ENCODE measurements at places on chromosomes 7 and 10.

GRCh38 chr7:44914992-44915607 is 29.8 kb upstream of the PURB start:
- DNase-seq, result no peak

DNA sequence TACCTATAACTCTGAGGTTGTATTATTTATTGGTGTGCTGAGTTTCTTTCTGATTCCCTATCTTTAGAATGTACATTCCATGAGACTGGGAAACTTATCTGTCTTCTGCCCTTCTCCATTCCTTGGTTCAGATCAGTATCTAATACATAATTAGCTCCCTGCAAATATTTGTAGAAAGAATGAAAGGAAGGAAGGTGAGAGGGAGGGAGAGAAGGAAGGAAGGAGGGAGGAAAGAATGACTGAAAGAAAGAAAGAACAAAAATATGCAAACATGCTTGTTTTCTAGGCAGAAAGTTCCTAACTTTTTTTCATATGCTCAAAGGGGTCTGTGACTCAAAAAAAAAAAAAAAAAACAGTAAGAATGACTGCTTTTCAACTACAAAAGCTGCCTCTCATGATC is 3.9 kb upstream of the USP6NL start:
- DNase-seq, result no peak

GRCh38 chr10:28343252-28343651 is 40.4 kb upstream of the MPP7 start:
- no peak for DNase-seq

DNA sequence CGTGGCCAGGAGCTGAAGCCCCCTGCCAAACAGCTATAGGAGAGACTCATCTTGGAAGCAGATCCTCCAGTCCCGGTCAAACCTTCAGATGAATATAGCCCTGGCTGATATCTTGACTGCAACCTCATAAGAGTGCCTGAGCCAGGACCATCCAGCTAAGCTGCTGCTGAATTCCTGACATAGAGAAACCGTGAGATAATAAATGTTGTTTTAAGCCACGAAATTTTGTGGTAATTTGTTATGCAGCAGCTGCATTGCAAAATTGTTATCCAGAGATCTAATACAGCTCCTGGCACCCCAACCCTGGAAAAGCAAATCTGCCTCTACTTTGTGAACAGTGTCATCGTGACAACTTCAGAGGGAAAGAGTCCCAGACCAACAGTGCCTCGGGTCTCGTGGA is 119.9 kb downstream of the CREB5 start:
- DNase-seq, result no peak

- no peak for DNase-seq
Observed at GRCh38 chr7:129652914-129653313, 41.4 kb downstream of the NRF1 start.

GRCh38 chr10:22325272-22326144 is 4.6 kb downstream of the BMI1 start:
- DNase-seq, result peak; percentile 83

- DNase-seq, result no peak
Observed at GRCh38 chr7:41274179-41274578, 428.7 kb downstream of the INHBA start.

Data from right cardiac atrium (tissue), 5 donors.